NK-92 treated with Interleukin-12 subunit alpha and Interleukin-12 subunit beta, amount 100 ng/mL, for 24 hours (cell line): ENCODE measurements at places on chromosomes 1 and 21.
A peak's percentile ranks its signal among the peaks of the same experiment; 100 is the strongest.

DNA sequence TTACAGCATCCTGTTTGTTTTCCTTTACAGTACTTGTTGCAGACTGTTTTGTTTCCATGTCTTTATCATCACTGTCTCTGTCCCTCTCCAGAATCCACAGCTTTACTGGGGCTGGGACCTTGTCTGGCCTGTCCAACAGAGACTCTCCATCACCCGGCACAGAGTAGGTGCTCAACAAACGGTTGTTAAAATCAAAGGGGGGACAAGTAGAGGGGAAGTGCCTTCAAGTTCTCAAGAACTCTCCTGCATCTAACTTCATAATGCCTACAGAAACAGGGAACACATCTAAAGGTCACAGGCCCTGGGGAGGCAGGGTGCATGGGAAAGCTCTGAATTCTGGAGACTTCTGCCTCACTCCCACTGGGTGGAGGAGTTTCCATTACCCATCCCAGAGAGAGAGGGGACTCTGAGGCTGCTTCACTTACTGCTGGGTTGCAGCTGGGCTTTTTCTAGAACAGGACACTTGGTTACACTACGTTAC is 2.3 kb upstream of the ECE1 start:
- no peak for DNase-seq

GRCh38 chr1:217647791-217648190 is 16.6 kb downstream of the SPATA17 start:
- DNase-seq: no peak

DNA sequence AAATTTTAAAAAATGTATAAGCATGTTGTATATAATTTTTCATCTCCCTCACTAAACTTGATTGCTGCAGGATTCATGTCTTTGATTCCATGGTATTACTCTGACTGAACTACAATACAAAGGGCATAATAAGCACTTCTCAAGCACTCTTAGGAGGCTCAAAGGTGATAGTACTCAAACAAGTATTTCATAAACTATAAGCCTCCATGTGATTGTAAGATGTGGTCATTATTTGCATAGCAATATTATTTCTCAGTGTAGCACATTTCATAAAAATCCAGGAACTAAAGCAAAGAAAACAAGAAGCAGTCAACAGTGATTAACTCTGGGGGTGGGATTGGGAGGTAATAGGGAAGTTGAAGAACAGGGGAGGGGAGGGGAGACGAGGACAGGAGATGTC is 106.2 kb upstream of the DPT start:
- no peak for DNase-seq

DNA sequence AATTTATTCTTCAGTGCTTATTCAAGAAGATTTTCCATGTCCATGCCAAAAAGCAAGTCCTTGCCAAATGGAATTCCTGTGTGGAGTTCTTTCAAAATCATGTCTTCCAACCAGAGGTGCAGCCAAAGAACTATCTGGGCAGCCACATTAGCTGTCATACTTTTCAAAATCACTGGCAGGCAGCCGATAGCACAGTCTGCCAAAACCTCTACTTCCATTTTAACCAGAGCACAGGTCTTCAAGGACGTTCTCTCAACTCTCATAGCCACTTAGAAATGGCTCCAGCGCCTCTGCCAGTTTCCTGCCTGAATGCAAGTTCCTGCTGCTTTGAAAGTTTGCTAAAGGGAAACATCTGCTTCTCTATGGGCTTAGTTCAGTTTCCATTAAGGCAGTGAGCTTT is 975.7 kb upstream of the ADGRL4 start:
- no peak for DNase-seq

GRCh38 chr1:154971341-154971998 is 923 bp upstream of the SHC1 start:
- DNase-seq: no peak

- no peak for DNase-seq
These were observed 8.1 kb downstream of the TDRD5 start for GRCh38 chr1:179599623-179600249.

DNA sequence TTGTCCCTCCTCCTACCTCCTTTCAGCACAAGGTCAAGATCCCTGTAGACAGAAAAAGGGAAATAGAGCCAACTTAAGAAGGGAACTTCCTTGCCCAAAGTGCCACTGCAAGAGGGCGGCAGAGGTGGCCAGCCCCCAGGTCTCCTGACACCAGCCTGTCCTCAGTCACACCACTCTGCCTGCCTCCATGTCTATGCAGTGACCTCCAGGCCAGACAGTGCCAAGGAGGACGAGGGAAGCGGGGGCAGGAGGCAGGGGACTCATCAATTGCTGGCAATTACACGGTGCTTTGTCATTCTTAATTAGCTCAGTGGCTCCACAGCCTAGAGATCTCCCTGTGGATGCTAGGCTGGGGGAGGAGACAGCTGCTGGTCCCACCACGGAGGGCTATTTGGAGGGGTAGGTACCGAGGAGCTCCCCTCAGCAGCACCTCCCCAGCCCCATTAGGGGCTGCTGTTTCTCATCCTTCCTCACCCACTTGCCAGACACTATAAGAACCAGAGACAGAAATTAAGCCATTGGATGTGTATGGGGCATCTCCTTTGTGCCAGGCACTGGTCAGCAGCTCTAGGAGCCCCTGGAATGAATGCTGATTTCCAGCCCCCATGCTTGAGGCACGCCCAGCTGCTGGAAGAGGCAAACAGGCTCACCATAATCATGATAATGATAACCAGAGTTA is 6.1 kb upstream of the LDLRAP1 start:
- DNase-seq: no peak

GRCh38 chr1:161230762-161231161 is 4.9 kb downstream of the TOMM40L start:
- no peak for DNase-seq

- DNase-seq: no peak
These were observed 59.4 kb downstream of the ZNF697 start for GRCh38 chr1:119588621-119589020.

- DNase-seq: no peak
These were observed 8.5 kb upstream of the OVAAL start for GRCh38 chr1:180550241-180550640.

GRCh38 chr1:70542856-70543255 is 131.8 kb downstream of the CTH start:
- no peak for DNase-seq

- no peak for DNase-seq
These were observed 10.3 kb upstream of the AGTRAP start for GRCh38 chr1:11725616-11726015.

DNA sequence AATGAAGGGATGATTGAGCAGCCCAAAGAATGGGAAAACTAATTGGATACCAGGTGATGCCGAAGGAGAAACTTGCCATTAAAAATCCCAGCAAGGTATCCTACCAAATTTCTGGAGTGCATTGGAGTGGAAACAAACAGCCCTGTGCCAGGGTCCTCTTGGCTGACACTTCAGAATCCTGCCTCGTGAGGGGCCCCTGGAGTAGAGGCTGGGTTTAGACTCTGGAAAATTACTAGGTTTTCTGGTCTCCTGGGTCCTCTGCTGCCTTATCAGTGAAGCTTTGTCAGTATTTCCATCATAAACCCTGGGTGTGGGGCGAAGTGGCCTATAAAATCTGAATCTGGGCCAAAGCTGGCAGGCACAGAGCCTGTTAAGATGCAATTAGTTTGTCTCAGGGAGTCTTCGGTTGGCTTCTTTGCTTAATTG is 289.2 kb upstream of the USP24 start:
- no peak for DNase-seq

GRCh38 chr1:156951371-156951770 is 30.9 kb downstream of the LRRC71 start:
- no peak for DNase-seq

GRCh38 chr1:244341455-244342450 is 110.0 kb downstream of the ADSS2 start:
- DNase-seq: peak; percentile 15

- no peak for DNase-seq
These were observed 16.4 kb upstream of the C4BPB start for GRCh38 chr1:207072233-207072632.

- no peak for DNase-seq
These were observed 221.3 kb downstream of the PLPP3 start for GRCh38 chr1:56357927-56358690.

GRCh38 chr1:30111431-30111830 is 612.0 kb downstream of the MATN1 start:
- DNase-seq: peak; percentile 7

DNA sequence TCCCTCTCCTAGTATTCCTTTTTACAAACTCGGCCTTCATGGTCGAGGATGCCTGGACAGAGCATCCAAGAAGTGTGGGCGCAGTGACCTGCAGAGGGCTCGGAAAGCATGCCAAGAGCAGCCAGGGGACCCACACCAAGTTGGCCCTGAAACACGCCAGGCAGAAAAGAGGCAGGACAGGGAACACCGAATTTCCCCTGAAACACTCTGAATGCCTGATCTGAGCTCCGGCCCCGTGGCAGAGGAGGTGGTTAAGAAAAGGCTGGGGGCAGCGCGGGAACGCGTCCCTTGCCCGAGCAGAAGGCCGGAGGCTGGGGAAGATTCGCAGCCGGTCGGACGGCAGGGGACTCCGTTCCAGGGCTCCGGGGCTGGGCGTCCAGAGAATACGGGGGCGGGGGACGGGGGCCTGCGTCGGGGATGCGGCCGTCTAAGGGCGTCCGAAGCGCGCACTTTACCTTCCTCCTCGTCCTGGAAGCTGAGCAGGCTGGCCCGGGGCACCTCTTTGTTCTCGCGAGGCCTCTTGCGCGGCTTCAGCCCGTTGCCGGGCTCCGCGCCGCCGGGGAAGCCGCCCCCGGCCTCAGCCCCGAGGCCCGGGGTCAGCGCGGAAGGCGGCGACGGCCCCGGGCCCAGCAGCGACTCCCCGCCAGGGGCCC is 558 bp downstream of the PAXBP1 start:
- peak; percentile 49 for DNase-seq

GRCh38 chr1:166875734-166876539 is at the start of gene TADA1:
Gene TADA1 (minus strand): TSS chr1:166876264. CDS start chr1:166876233, 31 bp downstream.
- DNase-seq: peak; percentile 98

- no peak for DNase-seq
These were observed 66.3 kb downstream of the DYRK1A start for GRCh38 chr21:37432710-37433455.

DNA sequence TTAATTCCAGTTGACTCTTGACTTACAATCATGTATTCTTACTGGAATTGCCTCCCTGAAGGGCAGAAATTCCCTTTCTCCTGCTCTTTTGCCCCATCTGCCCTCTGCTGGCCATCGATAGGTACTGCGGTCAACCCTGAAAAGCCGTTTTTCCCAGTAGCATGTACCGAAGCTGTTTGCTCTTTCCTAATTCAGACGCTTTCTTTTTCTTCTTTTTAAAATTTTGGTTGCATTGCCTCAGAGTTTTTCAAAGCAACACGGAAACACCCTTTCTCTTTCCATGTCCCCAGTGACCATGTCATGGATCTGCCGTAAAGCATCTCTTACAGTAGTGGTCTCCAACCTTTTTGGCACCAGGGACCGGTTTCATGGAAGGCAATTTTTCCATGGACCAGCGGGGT is 164.2 kb upstream of the C1orf21 start:
- peak; percentile 1 for DNase-seq

- DNase-seq: no peak
These were observed 12.6 kb downstream of the MEGF6 start for GRCh38 chr1:3598522-3599285.

GRCh38 chr1:171226747-171227370 is 21.4 kb upstream of the FMO1 start:
- DNase-seq: peak; percentile 0

- no peak for DNase-seq
These were observed 93.8 kb upstream of the COL6A1 start for GRCh38 chr21:45887788-45888187.

DNA sequence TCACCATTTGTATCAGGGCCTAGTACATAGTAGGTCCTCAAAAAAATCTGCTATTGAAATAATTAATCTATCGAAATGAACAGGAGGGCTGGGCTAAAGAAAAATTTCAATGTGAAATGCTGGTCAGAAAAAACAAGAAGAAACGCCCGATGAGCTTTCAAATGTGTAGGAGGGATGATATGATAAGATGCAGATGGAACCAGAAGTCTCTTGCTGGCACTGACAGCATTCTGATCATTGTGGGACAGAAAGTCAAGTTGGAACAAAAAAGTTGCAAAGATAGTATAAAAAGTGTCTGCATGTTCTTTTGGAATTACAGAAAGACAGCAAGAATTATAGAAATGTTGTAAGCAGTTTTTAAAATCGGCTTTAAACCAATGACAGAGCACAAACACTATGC is 11.1 kb downstream of the G0S2 start:
- DNase-seq: no peak
